ENCODE measurements at places on chromosomes 3 and 15.

DNA sequence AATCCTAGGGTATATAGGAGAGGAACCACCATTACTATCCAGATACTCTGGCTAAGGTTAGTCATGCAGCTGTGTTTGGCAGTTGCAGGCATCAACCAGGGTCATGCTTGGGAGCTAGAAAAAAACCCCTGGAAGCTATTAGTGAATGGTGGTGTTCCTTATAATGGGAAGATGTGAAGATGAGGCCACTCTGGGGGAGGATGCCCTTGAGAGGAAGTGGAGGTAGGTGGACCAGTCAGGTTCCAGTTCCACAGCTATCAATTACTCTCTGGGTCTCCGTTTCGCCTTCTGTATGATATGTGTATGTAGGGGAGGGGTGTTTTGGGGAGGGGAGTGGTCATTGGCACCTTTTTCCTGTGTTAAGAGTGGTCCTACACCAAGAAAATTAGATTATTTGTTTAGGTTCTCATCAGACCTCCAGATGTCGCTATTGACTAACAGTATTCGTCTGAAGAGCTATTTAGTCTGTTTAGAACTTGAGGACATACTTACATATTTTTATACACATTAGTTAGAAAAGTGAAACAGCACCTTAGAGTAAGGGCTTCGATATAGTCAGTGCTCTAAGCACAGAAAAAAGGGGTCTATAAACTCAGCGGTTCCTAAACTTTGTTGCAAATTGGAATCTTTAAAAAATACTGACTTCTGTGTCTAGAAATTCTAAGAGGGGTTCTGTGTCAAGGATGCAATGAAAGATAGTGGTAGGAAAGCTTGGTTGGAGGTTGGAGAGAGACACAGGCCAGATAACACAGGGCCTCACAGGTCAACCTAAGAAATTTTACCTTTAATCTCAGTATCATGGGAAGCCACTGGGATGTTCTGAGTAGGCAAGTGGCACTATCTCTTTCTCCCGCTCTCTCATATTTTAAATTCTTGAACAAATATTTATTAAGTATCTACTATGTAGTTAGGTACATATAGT lies 9.1 kb upstream of the HPS3 start:
- DNase-seq: no peak

DNA sequence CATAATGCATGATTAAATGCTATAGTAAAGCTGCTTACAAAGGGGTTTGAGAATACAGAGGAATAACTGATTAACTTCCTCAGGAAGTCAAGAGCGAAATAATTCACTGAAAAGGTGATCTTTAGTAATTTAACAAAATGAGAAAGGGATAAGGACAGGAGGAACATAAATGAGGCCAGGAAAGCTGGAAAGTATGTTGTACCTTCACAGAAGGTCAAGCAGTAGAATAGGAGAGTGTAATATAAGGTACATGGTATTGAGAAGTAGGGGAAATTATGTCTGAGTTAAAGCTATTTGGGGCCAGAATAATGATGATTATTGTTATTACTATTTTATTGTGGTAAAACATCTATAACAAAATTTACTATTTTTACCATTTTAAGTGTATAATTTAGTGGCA lies 19.2 kb downstream of the GOLM2 start:
- no peak for DNase-seq

- DNase-seq: no peak
Measured at GRCh38 chr15:74541494-74542165, 610 bp downstream of the ARID3B start.

DNA sequence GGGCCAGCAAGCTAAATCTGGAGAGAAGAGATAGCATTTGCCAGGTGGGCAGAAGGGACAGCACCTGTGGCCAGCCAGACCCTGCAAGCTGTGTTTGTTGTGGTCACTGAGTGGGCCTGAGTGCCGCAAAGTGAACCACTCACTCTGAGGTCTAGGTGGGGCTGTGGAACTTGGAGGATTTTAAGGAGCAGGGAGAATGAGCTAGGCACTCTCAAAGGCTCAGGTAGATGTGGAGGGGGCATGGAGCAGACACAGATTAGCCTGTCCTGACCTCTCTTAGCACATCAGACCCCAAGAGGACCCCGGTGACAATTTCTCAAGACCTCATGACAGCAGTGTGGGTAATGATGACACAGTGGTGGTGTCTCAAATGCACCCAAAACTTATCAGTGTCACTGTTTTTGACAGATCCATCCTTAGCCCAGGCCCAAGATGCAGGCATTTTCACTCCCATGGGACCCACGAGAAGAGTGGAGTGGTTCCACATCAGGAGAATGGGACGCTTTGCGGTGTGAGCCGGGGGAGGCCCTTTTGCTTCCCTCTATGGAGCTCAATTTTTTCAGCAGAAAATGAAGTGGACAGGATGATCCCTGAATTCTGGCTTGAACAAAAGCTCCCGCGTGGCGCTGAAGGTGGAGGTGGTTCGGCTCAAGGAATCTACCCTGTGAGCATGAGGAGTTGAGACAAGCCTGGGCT lies 43.8 kb upstream of the TLE3 start:
- DNase-seq: no peak

- DNase-seq: no peak
Measured at GRCh38 chr15:58212909-58213526, 74.8 kb downstream of the AQP9 start.

- DNase-seq: no peak
Measured at GRCh38 chr3:18234717-18235335, 190.3 kb downstream of the SATB1 start.

GRCh38 chr3:53230041-53230621 lies 25.7 kb downstream of the TKT start:
- no peak for DNase-seq

DNA sequence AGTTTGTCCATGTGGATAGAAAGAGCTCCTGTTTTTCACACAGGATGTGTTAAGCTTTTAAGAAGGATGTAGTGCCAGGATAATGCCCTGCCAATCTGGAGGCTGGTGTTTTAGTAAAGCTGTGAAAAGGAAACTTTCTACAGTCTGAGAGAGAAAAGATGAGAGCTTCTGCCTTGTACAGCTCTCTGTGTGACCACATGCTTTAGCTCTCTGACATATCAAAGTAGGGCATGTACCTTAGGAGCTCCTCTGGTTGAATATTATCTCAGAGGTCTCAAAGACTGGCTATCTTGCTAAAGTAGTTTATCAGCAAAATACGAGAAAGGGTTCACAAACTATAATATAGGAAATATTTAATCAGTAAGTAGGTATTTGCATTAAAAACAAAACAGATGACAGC lies 30.4 kb downstream of the CDIN1 start:
- no peak for DNase-seq

- DNase-seq: no peak
Measured at GRCh38 chr15:56754772-56755370, 21.6 kb upstream of the ZNF280D start.
